ENCODE measurements at places on chromosomes 13 and 19.

GRCh38 chr13:98214707-98215106, 37.6 kb upstream of the RNF113B start:
- peaks cover 37% of the 10 kb centered on the region for H3K4me1 ChIP-seq
- DNase-seq = no peak
- H3K27ac ChIP-seq = no peak overlapping the region
- peaks cover 20% of the 10 kb centered on the region for H3K36me3 ChIP-seq

DNA sequence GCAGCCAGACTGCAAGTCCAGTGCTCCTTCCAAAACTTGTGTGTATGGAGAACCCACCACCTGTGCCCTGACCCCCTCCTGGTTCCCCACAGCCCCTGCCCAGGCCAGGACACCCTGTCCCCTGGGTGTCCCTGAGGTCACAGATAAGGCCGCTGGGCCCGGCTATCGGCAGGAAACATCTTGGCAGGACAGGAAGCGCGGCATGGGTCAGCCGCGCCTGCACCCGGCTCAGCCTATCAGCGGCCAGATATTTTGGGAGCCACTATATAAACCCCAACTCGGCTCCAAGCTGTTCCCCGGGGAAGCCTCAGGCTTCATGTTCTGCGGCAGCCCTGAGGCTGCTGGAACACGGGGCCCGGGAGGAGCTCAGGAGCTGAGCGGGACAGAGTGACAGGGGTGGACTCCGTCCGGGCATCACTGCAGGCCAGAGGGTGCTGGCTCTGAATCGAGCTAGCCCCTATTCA, 60.8 kb downstream of the AP1M1 start:
- no peaks in the 10 kb centered on the region for H3K27me3 ChIP-seq
- no peak overlapping the region for H3K4me3 ChIP-seq
- H3K27ac ChIP-seq = peak overlapping the region; percentile 64
- DNase-seq = no peak
- H3K36me3 ChIP-seq = no peaks in the 10 kb centered on the region

- H3K4me3 ChIP-seq = no peak overlapping the region
- H3K4me1 ChIP-seq = peaks cover 19% of the 10 kb centered on the region
- H3K36me3 ChIP-seq = peaks cover 10% of the 10 kb centered on the region
- H3K27ac ChIP-seq = no peak overlapping the region
Observed at GRCh38 chr19:2524840-2525723, 49.2 kb downstream of the GADD45B start.

DNA sequence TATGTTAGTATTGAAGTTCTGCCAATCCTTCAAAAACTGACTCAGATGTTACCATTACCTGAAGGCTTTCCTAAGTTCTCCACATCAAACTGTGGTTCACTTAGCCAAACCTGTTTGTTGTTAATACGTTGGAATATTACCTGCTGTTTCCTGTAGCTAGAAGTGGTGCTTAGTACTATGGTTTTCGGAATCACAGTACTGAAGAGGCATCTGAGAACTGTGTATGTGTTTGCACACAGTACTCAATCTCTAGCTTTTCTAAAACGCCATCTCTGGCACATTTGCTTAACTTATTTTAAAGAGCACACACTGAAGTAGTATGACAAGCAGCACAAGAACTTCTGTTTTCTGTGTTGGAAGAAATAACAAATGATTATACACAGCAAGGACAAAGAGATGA, 248.2 kb downstream of the SHISA2 start:
- no peak overlapping the region for H3K4me3 ChIP-seq
- H3K36me3 ChIP-seq = no peaks in the 10 kb centered on the region
- peak; percentile 47 for DNase-seq

DNA sequence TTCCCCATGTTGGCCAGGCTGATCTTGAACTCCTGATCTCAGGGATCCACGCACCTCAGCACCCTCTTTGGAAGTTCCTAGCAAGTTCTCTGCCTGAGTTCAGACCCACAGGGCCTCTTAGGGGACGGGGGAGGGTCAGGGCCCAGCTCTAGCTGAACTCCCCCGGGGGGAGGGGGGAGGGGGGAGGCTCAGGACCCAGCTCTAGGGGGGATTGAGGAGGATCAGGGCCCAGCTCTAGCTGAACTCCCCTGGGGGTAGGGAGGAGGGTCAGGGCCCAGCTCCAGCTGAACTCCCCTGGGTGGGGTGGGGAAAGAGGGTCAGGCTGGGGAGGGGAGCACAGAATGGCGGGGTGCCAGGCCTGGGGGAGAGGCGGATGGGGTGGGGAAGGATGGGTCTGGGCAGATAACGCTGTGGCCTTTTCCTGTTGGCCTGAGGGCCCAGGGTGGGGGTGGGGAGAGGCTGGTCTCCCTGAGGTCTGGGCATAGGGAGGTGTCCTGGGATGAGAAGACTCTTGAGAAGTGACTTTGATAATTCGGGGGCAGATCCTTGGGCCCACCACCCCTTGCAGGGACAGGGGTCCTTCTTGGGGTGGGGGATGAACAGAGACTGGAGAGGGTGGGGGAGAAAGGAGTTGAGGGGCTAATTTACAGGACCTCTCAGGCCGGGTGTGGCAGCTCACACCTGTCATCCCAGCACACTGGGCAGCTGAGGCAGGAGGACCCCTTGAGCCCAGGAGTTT, 5.5 kb upstream of the PTBP1 start:
- no peak overlapping the region for H3K27ac ChIP-seq
- no peak overlapping the region for H3K4me3 ChIP-seq
- peak; percentile 1 for DNase-seq

DNA sequence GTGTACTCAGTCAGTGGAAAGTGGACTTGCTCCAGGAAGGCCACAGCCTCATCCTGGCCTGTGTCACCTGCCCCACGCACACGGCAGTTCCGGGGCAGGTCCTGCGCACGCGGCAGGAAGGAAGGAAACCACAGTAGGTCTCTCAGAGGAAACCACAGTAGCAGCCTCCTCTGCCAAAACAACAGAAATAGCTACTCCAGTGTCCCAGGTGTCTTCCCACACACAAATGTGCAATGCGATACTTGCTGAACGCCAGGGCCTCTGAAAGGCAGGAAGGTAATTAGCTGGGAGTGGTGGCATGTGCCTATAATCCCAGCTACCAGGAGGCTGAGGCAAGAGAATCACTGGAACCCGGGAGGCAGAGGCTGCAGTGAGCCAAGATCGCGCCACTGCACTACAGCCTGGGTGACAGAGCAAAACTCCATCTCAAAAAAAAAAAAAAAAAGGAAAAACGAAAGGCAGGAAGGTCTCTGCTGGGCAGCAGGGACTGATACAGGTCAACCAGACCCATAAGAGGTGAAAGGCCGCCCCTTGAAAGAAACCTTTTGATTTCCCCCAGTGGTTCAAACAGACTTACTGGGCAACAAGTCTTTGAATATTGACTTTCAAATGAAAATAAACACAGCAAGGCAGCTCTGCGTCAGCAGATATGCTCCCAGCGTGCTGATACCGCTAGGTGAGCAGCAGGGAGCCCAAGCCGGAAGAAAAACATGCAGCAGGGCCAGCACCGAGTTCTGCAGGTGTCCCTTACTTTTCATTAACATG, 49.5 kb downstream of the CRYL1 start:
- DNase-seq = no peak

- H3K27me3 ChIP-seq = no peaks in the 10 kb centered on the region
- no peak overlapping the region for H3K4me3 ChIP-seq
- DNase-seq = no peak
- H3K27ac ChIP-seq = no peak overlapping the region
- H3K4me1 ChIP-seq = no peaks in the 10 kb centered on the region
Observed at GRCh38 chr19:47322058-47322457, 9.9 kb upstream of the C5AR2 start.
